ENCODE measurements at places on chromosomes 3 and 15. TPM values are rescaled to one million over a fixed set of nuclear protein-coding genes. Genes with fewer than 3 reads are reported as not detected.
A peak's percentile ranks its signal among the peaks of the same experiment; 100 is the strongest.

GOLGA6D gene
- total RNA-seq = 0.14 TPM

- ATAC-seq = no peak
Observed at GRCh38 chr3:270688-271087, 74.1 kb downstream of the CHL1 start.

- no peak for ATAC-seq
Observed at GRCh38 chr15:71180986-71181853, 65.9 kb downstream of the THSD4 start.

USP8 gene
- 32.9 TPM for total RNA-seq

DNA sequence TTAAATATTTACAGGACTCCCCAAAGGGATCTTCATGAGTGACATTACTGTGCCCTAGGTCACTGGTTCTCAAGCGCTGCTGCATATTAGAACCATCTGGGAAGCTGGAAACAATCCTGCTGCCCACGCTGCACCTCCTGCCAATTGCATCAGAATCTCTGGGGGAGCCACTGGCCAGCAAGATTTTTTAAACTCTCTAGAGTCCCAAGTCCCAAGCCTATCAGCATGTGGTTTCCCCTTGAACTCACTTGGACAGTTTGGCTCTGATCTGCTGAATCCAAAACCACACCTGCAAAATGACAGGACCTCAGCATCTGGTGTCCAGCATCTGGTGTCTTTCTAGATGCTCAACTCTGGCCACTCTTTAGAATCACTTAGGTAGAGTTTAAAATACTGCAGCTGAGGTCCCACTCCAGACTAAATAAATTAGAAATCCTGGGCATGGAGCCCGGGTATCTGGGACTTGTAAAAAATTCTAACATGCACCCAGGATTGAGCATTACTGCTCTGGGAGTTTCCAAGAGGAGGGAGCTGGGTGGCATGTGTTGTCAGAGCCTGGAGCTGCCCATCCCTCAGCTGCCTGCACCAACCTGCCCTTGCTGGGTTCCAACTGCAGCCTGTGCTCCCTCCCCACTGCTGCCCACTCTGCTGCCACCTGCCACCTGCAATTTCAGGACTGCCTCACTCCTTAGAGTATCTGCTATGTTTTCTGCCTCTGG lies 311.3 kb downstream of the SLC9A9 start:
- no peak for ATAC-seq

GOLGA6L25 gene
- total RNA-seq = not detected

- no peak for ATAC-seq
Observed at GRCh38 chr15:46080016-46080415, 445.2 kb downstream of the SQOR start.

DNA sequence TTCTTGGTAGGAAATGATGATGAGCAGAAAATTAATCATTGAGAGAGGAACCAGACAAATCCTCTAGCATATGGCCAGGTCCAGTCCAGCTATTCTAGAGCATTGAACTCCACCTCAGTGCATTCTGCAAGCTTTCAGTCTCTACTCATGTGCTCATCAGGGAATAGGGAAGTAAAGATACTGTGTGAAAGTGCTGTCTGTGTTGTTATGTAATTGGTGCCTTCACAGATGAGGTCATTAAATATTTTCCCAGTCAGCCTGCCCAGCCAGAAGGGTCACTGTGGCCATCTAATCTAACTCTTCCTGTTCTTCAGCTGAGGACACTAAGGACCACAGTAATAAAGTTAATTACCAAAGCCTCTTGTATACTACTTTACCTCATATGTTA lies 28.2 kb downstream of the C3orf62 start:
- ATAC-seq = peak; percentile 69

DNA sequence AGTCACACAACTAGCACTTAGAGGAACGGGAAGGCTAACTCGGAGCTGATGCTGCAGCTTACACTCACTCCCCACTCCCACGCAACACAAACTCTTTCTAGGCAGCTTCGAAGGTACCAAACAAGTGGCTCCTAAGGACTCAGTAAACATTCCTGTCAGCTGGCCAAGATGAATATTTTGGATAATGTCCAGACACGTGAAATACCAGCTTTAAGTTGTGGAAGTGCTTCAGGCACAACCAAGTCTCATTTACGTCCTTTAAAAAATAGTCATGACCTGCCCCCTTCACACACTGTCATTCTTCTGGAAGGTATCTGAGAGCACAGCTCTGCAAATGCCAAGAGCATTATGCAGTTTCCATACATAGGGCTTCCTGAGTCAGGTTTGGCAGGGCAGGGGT lies 1005.9 kb upstream of the CFAP20DC start:
- ATAC-seq = no peak

DNA sequence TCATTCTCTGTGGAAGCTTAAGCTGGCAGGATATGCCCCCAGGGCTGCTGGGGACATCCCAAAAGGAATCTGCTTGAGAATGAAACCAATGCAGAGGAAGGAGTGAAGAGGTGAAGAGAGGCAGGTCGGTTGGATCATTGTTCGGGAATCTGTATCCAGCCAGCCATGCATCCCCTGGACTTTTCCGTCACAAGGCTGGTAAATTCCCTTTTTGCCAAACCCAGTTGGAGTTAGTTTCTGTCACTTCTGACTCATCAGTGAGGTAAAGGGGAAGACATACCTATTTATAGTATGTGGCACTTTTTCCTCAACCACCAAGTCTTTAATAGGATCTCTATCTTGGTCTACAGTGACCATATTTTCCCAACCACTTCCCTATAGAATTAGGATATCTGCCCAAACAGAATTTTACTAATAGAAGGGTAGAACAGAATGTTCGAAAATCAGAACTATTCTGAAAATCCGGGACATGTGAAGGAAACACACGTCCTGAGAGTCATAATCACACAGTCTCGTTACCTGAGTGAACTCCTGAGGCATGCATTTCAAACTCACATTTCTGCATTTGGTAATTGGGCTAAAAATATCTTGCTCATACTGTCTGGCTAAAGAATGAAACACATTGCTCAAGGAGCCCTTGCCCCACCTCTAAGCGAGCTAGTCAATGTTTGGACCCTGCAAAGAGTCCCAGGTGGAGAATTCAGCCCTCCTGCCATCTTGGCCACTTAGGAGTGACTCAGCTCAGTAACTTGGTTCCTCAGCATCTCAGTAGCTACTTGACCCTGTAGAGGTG lies 289.7 kb upstream of the ADAMTS9 start:
- no peak for ATAC-seq

- ATAC-seq = no peak
Observed at GRCh38 chr3:47874913-47875312, 72.0 kb downstream of the DHX30 start.

CCDC13 gene
- 1.3 TPM for total RNA-seq

DNA sequence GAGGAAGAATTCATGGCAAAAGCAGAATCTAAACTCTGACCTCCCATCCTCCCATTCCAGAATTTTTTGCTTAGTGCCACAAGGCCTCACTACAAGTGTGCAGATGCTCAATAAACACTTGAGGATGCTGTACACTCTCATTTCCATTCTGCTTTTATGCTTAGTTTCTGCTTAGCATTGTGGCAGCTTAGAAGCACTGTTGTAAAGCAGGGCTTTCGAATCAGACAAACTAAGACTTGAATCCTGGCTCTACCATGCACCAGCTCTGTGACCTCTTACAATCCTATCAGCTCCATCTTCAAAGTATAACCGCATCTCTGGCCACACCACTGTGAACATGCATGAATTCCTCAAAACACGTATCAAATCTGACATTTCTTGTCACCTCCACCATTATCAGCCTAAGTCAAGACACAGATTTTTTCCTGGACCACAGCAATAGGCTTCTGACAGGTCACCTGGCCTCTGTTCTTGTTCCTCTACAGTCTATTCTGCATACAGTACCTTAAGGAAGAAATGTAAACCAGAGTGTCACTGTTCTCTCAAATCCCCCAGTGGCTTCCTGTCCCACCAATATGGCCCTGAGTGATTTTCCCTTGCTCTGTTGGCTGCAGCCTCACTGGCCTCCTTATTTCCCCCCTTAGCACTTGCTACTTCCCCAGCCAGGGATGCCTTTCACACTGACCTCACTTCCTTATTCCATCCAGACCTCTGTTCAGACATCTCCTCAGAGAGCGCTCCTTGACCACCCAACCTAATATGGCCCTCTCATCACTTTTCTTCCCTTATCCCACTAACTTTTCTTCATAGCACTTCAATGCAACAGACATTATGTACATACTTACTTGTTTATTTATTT lies 8.1 kb upstream of the PHC3 start:
- ATAC-seq = peak; percentile 8

GP5 gene
- 4.1 TPM for total RNA-seq

RPL32 gene
- 1,597 TPM for total RNA-seq

UBE2E1 gene
- 150 TPM for total RNA-seq

GP9 gene
- total RNA-seq = not detected

- ATAC-seq = no peak
Observed at GRCh38 chr15:101810876-101811275, 1.1 kb upstream of the OR4F15 start.

SLC12A8 gene
- total RNA-seq = 0.64 TPM

DNA sequence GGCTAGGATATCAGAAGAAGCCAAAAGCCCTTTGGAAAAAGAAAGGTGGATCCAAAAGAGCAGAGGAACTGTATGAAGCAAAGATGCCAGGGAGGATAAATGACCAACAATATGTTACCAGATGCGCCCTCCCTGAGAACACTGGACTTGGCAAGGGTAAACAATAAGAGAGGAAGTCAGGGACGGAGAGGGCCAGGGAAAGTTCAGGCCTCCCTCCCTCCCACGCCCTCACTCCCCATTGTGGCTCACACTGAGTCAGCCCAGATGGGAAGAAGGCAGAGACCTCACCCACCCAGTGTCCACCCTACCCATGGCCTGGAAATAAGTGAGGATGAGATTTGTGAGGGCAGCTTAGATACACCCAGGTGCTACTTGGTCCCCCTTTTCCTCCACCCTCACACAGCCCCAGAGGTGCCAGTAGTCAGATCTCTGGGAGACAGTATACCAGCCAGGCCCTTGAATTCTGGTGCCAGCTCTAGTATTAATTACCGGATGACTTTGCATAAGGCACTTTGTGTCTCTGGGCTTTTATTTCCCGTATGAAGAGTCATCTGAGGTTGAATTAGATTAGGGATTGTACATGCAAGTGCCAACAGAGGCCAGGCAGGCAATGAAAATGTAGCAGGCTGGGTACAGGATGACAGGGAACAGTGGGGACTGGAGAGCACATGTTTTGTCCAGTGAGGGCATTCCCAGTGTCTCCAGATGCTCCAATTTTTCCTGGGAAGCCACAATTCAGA lies 35.1 kb upstream of the FRMD4B start:
- ATAC-seq = no peak

GRCh38 chr3:52218026-52218425 lies 7.4 kb downstream of the TLR9 start:
- ATAC-seq = no peak

- ATAC-seq = no peak
Observed at GRCh38 chr15:41872166-41872747, 21.6 kb downstream of the SPTBN5 start.

MNS1 gene
- total RNA-seq = not detected

CPN2 gene
- 0.21 TPM for total RNA-seq

DNA sequence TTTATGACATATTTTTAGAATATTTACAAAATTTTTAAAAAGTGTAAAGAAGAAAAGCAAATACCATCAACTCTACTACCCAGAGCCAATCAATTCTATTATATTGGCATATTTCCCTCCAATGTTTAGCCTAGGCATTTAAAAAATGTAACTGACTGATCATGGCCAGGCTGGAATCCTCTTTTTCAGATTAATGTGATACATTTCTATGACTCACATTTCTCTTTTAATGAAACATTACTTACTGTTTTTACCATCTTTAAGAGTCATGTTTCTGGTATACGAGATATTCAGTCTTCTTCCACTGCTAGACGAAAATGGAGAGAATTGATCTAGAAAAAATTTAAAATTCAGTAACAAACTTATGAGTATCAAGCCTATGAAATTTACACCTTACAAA lies 53.4 kb upstream of the DCUN1D1 start:
- no peak for ATAC-seq

DNA sequence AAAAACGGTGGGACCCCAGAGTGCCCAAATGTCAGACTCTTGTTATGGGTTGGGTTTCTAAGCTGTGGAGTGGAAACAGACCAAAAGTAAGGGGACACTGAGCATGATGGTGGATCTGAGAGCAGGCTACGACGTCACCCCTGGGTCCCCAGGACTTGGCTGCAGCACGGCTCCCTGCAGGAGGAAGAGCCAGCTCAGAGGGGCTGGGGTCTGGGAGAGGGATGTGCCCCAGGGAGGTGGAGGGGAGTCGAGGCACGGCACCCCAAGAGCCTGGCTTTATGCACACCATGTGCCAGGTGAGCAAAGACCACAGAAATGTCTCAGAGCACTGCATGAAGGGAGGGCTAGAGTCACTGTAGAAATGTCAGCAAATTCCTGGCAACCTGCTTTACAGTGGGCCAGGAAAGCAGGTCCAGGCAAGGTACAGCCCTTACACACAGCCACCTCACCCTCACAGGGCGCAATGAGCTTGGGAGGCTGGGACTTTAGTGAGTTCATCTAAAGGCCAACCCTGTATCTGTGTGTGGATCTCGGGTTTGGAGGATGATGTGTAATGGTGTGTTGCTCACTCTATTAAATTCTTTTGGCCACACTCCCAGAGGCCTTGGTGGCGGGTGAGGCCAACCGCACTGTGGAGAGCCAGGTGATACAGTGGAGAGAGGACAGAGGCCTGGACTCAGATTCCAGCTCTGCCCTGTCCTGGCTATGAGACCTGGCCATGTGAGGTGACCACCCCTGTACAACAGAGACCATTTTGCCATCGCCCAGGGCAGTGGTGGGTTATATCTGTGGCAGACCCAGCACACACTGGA lies 14.1 kb downstream of the CTSH start:
- ATAC-seq = peak; percentile 40

TRIM42 gene
- 0.14 TPM for total RNA-seq

- no peak for ATAC-seq
Observed at GRCh38 chr15:60674704-60675395, 195.9 kb upstream of the ICE2 start.

DNA sequence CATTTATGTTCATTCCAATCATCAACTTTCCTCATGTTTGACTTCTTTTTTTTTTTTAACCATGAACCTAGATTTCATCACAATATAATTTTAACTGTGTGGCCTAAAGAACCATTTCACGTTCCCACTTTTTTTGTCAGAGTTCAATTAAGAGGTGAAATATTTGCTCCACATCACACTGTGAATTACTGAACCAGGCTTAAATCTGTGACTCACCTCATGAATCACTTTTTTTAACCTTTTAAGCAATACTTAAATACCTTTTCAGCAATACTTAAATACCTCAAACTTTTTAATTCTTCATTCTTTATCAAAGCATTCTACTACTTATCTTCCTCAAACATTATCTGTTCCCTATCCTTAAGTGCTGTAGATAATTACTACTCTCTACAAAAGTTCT lies 137.6 kb downstream of the SI start:
- ATAC-seq = no peak

DNA sequence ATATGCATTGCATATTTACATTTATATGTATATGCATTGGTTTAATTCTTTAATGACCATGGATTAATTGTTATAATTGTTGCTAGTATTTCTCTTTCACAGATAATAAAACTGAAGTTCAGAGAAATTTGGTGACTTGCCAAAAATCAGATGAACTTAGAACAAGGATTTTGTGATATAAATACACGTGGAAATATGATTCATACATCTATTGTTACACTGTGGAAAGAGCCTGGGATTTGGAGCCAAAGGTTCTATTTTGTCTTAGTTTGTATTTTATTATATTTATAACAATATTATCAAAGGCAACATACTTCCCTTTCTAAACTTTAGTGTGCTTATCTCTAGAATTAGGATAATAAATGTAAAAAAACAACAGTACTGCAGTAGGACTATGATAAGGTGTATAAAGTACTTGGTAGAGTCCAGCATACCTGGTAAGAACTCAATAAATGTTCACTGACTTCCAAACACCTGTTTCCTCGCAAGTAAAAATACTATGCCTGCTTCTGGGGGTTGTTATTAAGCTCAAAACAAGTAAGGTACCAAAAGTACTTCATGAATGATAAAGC lies 342.9 kb downstream of the THSD4 start:
- no peak for ATAC-seq

UCN2 gene
- not detected for total RNA-seq
